NCI-H1694 treated with DMSO at 0.1 percent for 48 hours (cell line): ENCODE measurements at places on chromosomes 3 and 15.

GRCh38 chr15:57639306-57639705 is 47.6 kb downstream of the MYZAP start:
- no peak for DNase-seq

DNA sequence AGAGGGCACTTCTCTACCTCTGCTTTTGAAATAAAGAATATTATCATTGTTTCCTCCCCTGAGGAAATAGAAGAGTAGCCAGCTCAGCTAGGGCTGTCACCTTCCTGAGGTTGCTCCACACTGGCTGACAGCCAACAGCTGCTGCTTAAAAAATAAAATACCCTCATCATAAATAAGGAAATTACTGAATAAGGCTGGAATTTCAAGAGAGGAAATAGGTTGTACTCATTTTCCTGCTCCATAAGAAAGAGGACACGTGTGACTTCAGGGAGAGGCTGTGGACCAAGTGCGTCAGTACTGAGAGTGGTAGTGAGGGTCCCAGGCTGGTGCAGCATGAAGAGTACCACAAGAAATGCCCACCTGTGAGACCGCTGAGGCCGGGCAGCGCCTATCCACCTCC is 8.1 kb upstream of the C2CD4B start:
- DNase-seq: no peak

DNA sequence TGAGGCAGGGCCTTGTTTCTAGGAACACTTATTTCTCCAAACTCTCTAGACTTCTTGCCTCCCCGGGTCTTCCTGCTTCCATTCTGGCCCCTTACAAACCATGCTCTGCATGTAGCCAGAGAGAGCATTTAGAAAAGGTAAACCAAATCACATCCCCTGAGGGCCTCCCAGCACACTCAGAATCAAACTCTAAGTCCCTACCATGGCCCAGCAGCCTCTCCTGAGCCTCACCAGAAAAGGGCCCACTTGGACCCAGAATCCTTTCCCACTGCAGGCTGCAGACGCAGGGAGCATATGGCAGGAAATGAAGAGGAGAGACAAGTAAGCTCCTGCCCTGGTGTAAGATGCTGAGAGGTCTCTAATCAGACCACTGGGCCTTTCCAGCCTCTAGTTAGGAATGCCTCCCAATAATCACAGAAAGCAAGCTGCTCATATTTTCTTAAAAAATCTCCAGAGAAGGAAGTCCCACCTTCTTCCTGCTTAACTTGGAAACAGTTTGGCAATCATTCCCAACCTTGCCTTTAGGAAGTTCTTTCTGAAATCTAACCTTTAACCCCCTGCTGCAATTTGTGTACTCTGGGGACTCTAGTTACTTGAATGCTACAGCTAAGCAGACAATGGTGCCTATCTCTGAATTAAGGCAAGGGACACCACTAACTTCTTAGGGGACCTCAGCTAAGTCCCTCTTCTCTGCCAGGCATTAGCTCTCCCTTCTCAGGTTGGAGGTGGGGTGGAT is 4.2 kb downstream of the AMOTL2 start:
- DNase-seq: no peak

DNA sequence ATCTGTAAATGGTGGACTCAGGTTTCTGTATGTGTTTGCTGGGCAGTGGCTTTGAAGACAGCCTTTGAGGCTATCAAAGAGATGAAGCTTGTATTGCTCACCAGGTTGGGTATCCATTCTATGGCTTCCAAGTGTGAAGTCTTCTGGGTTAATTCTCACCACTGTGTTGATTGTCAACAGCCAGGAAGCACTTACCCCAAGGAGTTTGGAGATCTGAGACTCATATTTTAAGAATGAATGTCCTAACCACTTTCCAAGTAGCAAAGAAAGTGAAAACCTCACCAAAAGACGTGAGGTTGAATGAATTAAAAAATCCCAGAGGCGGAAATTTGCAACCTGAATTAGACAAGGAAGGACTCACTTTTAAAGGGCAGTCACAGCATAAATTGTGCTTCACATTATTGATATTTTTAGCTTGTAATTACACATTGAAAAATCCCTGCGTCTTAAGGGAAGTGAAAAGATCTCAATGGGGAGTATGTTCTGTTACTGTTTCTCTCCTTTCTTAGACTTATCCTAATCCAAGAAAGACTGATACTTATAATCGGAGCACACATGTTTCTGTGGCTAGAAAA is 304.0 kb upstream of the TPRG1 start:
- no peak for DNase-seq

DNA sequence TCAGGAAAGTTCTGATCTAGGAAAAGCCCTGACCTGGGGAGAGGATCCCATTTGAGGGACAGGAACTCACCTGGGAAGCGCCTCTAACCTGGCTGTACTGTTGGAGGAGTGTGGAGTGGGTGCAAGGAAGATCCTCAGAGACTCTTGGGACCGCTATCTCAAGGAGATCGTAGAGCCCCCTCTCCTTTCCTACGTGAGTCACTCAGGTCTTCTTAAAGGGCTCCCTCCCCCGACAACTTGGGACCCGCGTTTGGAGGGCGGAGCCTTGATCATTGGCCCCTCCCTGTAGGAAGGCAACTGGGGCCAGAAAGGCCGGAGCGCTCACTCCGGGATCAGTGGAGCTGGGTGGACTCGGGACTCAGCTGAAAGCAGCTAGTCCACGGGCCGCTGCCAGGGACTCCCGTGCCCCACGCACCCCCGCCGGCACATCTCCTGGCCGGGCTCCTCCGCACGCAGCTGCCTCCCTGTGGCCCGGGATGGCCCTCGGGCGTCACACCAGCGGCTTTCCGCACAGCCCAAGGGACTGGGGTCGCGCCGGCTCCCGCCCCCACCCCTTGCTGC is 520 bp downstream of the SLC26A6 start:
- DNase-seq: no peak

- DNase-seq: no peak
These were observed 274.3 kb downstream of the EPHB1 start for GRCh38 chr3:135069406-135069805.

GRCh38 chr3:77055841-77056341 is 16.0 kb downstream of the ROBO2 start:
- DNase-seq: no peak

- peak; percentile 24 for DNase-seq
These were observed 50.8 kb upstream of the CTNNB1 start for GRCh38 chr3:41148478-41148877.

DNA sequence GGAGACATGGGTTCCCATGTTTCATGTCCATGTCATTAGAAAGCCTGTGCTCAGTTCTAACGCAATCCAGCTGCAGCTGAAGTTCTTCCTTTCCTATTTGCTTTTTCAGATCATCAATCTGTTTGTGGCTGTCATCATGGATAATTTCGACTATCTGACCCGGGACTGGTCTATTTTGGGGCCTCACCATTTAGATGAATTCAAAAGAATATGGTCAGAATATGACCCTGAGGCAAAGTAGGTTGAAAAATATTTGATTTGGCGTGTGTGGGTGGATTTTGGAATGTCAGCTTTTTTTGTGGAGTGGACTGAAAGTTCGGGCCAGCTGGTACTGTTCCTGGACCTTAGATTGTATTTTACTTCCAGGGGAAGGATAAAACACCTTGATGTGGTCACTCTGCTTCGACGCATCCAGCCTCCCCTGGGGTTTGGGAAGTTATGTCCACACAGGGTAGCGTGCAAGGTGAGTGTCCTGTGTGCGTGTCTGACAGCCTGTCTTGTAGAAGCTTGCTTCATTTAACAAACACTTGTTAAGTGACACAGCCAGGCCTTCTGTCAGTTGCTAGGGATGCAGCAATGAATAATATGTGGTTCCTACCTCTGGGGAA is 69.6 kb downstream of the CHDH start:
- no peak for DNase-seq

- DNase-seq: no peak
These were observed 6.0 kb upstream of the HACD2 start for GRCh38 chr3:123590685-123591450.

GRCh38 chr3:122023335-122023910 is 1.4 kb upstream of the ILDR1 start:
- no peak for DNase-seq

DNA sequence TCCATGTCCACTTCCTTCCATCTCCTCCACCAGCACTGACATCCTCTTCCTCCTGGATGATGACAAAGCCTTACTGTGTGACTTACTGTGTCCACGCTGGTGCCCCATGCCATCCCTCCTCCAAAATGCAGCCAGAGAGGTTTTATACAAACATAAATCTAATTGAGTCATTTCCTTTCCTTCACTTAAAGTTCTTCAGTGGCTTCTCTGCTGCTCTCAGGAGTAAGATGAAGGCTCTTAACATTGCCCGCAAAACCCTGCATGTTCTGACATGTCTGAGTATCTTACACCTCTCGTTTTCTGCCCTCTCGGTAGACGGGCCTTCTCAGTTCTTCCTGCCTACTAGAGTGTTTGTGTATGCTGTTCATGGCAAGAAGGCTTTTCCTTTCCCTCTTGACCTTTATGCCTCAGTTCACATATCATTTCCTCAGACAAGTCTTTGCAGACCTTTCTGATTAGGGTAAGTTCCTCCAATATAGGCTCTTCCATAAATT is 175.5 kb downstream of the CFAP20DC start:
- no peak for DNase-seq

- DNase-seq: no peak
These were observed 54.7 kb upstream of the TRAK1 start for GRCh38 chr3:42036483-42036823.

- no peak for DNase-seq
These were observed 101.3 kb downstream of the MYH15 start for GRCh38 chr3:108408883-108409799.

GRCh38 chr15:27855137-27855536 is 244.0 kb downstream of the OCA2 start:
- no peak for DNase-seq

DNA sequence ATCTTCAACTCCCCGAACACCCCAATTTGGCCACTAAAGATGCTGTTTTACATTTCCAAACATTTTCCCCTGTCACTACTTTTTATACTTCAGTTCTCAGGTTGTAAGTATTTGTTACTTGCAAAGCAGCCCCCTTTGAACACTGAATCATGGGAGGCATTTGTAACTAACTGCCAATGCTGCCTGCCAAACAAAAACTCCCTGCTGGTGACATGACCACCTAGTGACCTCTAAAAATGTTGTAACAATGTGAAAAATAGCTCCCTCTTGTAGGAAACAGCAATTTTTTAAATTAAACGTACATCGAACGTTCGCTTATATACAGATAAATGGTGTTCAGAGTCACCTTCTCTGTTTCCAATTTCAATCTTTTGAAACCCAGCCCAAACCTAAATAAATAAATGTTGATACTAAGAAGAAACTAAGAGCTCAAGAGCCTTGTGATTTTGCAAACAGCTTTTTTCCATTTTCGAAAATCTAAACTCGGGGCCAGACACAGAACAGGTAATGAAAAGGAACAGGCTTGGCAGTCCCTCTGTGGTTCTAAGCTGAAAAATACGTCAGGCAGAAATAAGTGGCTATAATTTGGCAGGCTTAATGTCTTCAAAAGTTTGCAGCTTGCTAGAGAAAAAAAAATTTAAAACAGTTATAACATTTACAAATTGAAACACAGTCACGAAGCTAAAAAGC is 268.6 kb upstream of the WNT5A start:
- DNase-seq: no peak

GRCh38 chr3:72144773-72145505 is 360.0 kb upstream of the PROK2 start:
- DNase-seq: no peak

- DNase-seq: no peak
These were observed 120.7 kb upstream of the WNT7A start for GRCh38 chr3:14000556-14000955.

- no peak for DNase-seq
These were observed 6.1 kb downstream of the ANP32A start for GRCh38 chr15:68814596-68814995.

DNA sequence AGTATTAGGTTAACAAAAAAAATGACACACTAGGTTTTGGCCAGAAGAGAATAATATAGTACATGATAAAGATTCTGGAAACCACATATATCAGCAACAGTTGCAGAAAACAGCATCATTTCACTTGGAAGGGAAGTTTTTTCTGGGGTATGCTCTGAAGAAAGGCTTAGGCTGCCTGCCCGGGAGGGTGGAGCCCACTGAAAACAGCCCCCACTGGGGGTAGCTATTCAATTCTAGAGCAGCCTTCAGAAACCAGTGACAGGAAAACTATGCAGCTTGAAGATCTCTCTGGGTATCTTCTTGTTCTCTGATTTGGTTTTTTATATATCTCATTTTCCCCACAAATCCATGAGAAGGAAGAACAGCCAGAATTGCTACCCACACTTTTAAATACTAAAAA is 43.2 kb downstream of the ZMAT3 start:
- DNase-seq: no peak

GRCh38 chr15:76169911-76170800 is 110.4 kb downstream of the TMEM266 start:
- DNase-seq: no peak

DNA sequence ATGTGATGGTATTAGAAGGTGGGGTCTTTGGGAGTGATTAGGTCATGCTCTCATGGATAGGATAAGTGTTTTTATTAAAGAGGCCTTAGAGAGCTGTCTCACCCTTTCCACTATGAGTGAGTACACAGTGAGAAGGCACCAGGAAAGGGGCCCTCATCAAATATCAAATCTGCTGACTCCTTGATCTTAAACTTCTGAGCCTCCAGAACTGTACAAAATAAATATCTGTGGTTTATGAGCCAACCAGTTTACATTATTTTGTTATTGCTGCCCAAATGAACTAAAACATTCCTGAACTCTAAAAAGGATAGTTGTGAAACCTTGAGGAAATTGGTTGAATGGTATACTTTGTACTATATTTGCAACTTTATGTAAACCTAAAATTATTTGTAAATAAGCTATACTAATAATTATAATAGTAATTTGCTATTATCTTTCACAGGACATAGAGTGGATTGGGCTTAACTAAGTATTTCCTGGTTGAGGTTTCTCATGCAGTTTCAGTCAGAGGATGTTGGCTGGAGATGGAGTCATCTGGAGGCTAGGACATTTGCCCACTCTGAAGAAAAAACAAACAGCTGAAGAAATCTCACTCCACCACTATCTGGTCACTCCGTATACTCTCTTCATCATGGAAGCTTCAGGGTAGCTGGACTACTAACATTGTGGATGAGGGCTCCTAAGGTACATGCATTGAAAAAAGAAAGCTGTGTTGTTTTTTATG is 1068.6 kb upstream of the CADM2 start:
- DNase-seq: no peak

- no peak for DNase-seq
These were observed 247.0 kb downstream of the XXYLT1 start for GRCh38 chr3:195023989-195024388.

- DNase-seq: no peak
These were observed 303.4 kb downstream of the ZNF385D start for GRCh38 chr3:21447476-21448151.
